Right lobe of liver (tissue), 6 donors: ENCODE measurements at places on chromosomes 6 and 20. TPM values are rescaled to one million over a fixed set of nuclear protein-coding genes. Genes with fewer than 3 reads are reported as not detected.

NXT1 gene
- 3.8 TPM for total RNA-seq

GRCh38 chr20:46509523-46509922 lies 3.8 kb downstream of the ZNF334 start:
- H3K4me1 ChIP-seq = no peaks in the 10 kb centered on the region
- no peak overlapping the region for H3K27ac ChIP-seq
- DNase-seq = no peak
- H3K36me3 ChIP-seq = no peaks in the 10 kb centered on the region
- H3K4me3 ChIP-seq = no peak overlapping the region

MCCD1 gene
- not detected for total RNA-seq

ALDH5A1 gene
- 71.0 TPM for total RNA-seq

- no peak for DNase-seq
- no peak overlapping the region for H3K4me3 ChIP-seq
- H3K27me3 ChIP-seq = no peaks in the 10 kb centered on the region
- no peaks in the 10 kb centered on the region for H3K36me3 ChIP-seq
- no peak overlapping the region for H3K27ac ChIP-seq
- no peaks in the 10 kb centered on the region for H3K4me1 ChIP-seq
Measured at GRCh38 chr6:158311193-158311592, 1.1 kb upstream of the TULP4 start.

LY6G6C gene
- total RNA-seq = not detected

PRR18 gene
- total RNA-seq = 3.6 TPM

- H3K27ac ChIP-seq = no peak overlapping the region
- no peak overlapping the region for H3K4me3 ChIP-seq
- no peaks in the 10 kb centered on the region for H3K27me3 ChIP-seq
Measured at GRCh38 chr6:26493258-26493657, 6.8 kb upstream of the BTN1A1 start.

SLC17A3 gene
- total RNA-seq = 31.4 TPM

GRCh38 chr6:34912715-34913464 lies 23.8 kb downstream of the ANKS1A start:
- H3K36me3 ChIP-seq = no peaks in the 10 kb centered on the region
- no peak for DNase-seq
- H3K27ac ChIP-seq = no peak overlapping the region
- no peak overlapping the region for H3K4me3 ChIP-seq
- no peaks in the 10 kb centered on the region for H3K27me3 ChIP-seq

GRCh38 chr6:33914645-33915044 lies 110.8 kb upstream of the MLN start:
- DNase-seq = no peak
- H3K4me3 ChIP-seq = no peak overlapping the region
- H3K36me3 ChIP-seq = no peaks in the 10 kb centered on the region
- H3K27me3 ChIP-seq = no peaks in the 10 kb centered on the region

DNA sequence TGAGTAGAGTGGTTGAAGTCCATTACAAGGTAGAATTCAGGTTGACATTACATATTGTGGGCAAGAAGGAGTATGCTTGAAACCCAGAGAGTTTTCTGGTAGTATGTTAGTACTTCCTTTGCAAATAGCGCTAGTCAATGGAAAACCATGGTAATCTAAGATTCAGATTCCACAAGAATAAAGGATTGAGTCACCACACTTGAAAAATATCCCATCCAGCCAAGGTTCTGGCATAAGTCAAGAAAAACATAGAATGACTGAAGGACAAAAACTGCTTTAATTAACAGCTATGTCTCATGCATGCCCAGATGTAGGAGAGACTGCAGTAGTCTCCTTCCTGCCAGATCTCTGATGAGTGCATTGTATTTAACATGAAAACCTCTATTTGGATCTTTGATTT lies 469.8 kb downstream of the BMP2 start:
- DNase-seq = no peak
- no peaks in the 10 kb centered on the region for H3K27me3 ChIP-seq
- no peak overlapping the region for H3K4me3 ChIP-seq
- no peaks in the 10 kb centered on the region for H3K4me1 ChIP-seq
